Renal cortical epithelial cell (primary cell): ENCODE measurements at places on chromosomes 12 and 14.

- no peak for DNase-seq
These were observed 20.2 kb downstream of the VPS37B start for GRCh38 chr12:122875590-122876220.

DNA sequence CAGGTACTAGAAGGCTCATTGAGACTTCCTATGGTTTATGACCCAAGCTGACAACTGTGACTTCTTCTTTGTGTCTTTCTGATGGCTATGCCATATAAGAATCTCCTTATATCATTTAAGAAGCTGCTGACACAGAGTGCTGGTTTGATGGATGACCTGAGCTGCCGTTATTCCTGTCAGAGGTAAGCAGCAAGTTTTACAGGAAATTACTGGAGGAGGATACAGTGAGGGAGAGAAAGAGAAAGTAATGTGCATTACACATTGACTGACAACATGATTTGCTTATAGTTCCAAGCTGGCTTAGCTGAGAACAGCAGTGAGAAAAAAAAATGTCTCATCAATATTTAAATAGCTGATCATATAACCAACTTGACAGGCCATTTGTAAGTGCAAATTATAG, 981.4 kb downstream of the FSCB start:
- DNase-seq, result no peak

DNA sequence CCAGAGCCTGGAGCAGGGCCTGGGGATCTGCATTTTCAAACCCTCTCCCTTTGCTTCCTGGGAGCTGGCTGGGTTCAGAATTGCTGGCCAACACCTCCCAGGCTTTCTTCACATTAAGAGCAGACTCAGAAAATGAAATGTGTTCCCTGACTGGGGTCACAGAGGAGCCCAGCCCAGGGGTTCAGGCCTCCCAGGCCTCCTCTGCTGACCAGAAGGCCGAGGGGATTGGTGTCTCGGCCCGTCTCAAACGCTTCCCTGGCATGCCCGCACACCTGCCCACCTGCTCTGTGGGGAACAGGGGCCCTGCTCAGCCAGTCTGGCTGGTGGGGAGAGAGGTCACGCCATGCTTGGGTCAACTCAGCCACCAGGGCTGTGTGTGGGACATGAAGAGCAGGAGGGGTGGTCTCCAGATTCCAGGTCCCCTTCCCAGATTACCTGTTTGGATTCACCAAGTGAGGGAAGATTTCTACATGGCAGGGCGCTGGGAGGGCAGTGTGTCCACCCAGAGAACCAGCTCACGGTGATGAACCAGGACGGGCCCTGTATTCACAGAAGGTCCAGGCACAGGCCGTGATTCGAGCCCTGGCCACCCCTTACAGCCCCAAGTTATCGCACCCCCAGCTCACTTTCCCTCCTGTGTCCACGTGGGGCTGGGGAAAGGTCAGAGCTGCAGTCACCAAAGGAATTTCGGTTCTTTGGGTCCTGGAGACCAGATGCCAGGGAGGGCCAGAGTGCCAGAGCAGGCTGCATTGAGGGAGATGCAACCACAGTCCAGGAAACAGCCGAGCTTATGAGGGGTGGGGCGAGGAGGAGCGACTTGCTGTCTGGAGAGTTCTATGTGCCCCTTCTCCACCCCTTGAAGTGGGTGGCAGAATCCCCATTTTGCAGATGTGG, 55.2 kb upstream of the RIN3 start:
- no peak for DNase-seq

GRCh38 chr12:5345534-5345933, 86.4 kb upstream of the NTF3 start:
- DNase-seq, result no peak
